NCI-H1417 treated with DMSO at 0.1 percent for 48 hours (cell line): ENCODE measurements at places on chromosomes 13 and 19.

DNA sequence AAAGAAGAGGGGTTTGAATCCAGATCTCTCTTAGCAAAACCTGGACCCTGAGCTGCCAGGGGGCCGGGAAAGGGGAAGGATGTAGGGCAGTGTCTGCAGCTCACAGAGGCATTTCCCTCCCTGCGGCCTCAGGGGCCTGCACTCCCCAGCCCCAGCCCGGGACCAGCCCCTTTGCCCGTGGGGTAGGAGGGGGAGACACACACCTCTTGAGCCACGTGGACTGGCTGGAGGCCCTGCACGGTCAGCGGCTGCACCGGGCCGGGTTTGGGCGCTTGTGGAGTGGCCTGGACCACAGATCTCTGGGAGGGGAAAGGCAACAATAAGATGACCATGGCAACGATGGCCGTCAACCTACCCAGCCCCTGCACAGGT lies 26.9 kb downstream of the RFX1 start:
- DNase-seq, result no peak

DNA sequence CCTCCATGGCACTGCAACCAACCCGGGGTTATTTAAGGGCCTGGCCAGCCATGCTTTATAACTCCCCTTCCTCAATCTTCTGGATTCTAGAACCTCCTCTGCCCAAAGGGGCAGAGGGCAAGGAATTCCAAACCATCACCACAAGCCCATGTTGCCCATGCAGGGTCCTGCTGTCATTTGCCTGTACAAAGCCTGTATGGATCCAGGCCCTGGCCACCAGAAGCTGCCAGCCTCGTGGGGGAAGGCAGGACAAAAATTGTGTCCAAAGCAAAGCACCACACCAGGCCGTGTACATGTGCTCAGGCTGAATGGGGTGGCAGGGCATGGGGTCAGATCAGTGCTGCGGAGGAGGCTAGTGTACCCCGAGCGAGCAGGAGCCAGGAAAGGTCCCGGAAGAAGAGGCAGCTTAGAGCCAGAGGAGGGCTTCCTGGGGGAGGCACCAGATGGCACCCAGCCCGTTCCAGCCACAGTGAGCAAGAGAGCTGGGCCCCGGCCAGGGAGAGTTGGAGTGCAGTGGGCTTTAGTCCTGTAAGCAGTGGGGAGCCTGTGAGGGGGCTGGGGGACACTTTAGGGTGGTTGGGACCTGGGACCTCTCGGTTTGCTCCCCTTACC lies 35.8 kb downstream of the CAPN12 start:
- DNase-seq, result no peak

DNA sequence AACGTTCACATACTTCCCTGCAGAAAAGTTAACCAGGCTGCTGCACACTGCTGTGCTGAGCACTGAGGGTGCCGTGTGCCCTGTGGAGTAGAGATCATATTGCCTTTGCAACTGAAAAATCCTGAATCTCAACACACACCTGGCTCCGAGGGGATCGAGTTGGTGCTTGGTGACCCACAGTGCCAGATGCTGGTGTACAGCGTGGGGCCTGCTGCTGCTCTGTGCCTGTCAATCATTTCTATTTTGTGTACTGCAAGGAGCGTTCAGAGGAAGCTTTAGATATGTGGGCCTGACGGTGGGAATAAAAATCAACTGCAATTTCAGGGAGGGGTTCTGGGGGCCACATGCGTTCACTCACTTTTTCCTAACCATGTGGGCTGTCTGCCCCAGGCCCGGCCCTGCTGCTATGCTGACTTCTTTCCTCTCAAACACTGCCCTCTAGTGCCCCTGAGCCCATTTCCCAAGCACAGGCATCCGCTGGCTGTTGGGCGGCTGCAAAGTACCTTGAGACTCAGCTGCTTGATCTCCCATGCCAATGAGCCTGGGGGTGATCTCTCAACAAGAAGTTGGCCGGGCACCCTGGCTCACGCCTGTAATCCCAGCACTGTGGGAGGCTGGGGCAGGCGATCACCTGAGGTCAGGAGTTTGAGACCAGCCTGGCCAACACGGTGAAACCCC lies 9.7 kb upstream of the LENG8 start:
- DNase-seq, result no peak

DNA sequence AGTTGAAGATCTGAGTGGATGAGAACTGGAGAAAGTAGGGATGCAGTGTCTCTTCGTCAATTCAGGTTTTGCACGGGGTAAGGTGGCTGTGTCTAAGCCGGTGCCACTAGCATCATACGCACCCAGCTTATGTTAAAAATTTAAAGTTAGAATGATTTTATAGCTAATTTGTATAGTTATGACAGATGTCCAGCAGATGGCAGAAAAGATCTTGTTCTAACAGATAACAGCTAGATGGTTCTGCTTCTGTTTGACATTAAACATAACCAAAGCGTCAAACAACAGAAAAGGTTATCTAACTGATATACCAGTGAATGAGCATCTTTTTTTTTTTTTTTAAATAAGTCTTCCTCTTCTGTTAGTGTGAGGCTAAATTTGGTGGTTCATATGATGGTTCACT lies 18.8 kb upstream of the EDDM13 start:
- no peak for DNase-seq

- no peak for DNase-seq
Measured at GRCh38 chr13:20301403-20302071, 69.4 kb upstream of the GJB6 start.

DNA sequence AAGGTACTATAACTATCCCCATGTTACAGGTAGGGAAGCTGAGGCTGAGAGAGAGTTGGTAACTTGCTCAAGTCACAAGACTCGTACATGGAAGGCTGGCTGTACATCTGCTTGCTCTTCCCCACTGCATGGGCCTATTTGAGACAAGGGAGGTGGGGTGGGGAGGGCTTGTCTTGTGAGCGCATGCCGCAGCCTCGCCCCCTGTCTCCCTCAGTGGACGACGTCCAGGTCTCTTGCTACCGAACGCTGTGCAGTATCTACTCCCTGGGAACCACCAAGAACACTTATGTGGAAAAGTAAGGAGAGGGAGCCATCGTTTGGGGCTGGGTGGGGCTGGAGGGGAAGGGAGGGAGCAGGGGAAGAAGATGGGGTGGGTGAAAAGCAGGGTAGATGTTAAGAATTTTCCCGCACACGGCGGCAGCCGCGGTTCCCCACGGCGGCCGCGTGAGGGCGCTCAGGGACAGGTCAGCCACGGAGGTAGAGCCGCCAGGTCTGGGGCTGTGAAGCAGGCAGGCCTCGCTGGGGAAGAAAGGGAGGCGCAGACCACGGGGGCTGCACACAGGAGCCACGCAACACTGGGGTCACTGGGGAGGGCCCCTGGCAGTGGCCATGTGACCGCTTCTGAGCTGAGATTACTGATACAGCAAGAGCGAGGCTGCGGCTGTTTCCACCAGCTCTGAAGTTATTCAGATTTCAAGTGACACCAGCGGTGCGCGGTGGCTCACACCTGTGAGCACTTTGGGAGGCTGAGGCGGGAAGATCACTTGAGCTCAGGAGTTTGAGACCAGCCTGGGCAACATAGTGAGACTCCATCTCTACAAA lies 81.5 kb downstream of the RYR1 start:
- DNase-seq, result no peak

DNA sequence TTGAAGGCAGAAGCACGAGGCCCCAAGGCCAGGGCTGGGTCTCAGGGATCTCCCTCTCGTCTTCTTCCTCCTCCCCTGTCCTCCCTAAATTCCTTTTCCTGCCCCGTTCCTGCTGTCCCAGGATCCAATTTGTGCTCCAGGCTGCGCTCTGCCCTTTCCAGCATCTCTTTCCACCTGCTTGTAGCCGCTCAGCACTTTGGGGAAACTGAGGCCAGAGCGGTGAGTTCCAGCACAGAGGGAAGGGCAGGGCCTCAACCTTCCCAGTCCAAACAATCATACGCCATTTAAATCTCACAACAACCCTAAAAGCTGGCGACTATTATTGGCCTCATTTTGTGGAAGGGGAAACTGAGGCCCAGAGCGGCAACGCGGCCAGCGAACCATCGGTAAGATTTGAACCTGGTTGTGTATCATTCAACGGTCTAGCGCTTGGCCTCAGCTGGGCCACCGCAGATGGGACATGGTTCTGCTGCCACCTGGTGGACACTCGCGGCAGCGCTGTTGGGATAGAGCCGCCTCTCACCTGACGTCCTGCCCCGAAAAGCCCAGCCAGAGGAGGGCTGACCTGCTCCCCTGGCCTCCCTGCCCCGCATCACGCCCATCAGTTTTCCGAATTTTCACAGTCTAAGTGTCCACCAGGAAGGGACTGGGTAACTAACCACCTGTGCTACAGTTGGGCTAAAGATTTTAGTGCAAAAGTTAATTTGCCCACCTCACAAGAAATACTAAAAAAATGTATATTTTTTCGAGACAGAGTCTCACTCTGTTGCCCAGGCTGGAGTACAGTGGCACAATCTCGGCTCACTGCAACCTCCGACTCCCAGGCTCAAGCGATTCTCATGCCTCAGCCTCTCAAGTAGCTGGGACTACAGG lies 4.2 kb upstream of the RPL18A start:
- no peak for DNase-seq

DNA sequence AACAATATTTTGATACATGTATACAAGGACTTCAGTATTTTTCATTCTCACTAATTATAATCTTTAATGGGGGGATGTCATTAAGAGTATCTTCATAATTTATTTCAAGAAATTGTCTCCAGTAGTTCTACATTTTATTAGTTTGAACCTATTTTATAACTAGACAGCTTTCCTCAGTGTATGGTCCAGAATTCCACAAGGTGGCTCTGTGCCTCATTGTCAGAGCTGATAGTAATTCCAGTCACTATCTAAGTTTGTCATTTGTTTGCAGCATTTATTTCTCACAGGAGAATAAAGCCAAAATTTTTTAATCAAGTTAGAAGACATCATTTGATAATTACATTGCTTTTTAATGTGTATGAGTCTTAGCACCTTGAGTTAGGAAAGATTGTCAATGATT lies 1633.0 kb upstream of the PCDH20 start:
- no peak for DNase-seq

- DNase-seq, result no peak
Measured at GRCh38 chr13:113445791-113446487, 7.3 kb downstream of the ADPRHL1 start.

DNA sequence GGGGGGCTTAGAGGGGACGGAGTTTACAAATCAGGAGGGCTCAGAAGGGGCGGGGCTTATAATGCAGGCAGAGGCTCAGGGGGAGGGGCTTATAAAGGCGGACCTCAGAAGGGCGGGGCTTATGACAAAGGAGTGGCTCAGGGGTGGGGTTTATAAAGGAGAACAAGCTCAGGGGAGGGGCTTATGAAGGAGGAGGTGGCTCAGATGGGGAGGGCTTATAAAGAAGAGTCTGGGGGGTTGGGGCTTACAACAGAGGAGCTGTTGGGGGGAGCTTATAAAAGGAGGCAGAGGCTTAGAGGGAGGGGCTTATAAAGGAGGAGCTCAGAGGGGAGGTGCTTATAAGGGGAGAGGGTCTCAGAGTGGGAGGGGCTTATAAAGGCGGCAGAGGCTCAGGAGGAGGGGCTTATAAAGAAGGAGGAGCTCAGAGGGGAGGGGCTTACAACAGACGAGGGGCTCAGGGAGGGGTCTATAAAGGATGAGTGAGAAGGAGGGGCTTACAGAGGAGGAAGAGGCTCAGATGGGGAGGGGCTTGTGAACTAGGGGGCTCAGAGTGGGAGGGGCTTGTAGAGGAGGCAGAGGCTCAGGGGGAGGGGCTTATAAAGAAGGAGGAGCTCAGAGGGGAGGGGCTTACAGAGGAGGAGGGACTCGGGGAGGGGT lies 1.0 kb downstream of the SMIM24 start:
- DNase-seq, result no peak
